ENCODE measurements at places on chromosomes 13 and 19.
A peak's percentile ranks its signal among the peaks of the same experiment; 100 is the strongest.

GRCh38 chr19:46951171-46951986 is 68.3 kb upstream of the NPAS1 start:
- peak; percentile 70 for DNase-seq

DNA sequence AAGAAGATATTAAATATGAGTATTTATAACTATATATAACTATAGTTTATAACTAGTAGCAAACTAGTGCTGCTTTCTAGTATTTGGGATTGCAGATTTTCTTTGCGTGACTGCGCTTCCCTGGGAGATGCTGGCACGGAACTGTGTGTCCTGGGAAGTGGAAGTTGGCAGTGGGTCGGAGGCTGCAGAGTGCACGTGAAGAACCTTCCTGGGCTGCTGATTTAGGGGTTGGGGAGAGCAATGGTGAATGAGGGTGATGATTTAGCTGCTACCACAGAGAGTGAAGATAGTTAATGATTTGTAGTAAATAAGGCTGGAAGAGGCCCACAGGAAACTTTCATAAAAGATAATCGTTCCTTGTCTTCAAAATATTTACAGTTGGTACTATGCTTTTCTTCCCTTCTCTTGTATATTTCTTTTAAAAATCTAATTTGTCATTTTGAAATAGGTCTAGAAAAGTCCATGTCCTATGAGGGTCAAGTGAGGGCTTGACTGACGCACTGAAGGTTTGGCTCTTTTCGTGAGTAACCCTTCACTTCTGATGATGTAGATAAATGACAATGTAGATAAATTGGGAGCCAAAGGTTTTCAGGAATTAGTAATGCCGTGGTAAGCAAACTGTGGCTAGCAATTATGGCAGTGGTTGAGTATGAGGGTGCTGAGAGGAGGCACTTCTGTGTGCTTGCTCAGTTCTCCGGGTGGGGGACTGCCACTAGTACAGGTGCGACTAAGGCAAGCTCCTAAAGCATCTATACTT is 3.0 kb upstream of the NAA16 start:
- DNase-seq, result no peak

- no peak for DNase-seq
Measured at GRCh38 chr13:39895254-39895653, 239.8 kb downstream of the COG6 start.

- DNase-seq, result no peak
Measured at GRCh38 chr19:4007836-4008539, 452 bp downstream of the PIAS4 start.
